Breast epithelium (tissue), 4 donors: ENCODE measurements at places on chromosomes 3 and 15.

- no peak for DNase-seq
Observed at GRCh38 chr15:64623347-64623996, 151.9 kb downstream of the RBPMS2 start.

- no peak for DNase-seq
Observed at GRCh38 chr3:50154476-50154839, 666 bp upstream of the SEMA3F start.

DNA sequence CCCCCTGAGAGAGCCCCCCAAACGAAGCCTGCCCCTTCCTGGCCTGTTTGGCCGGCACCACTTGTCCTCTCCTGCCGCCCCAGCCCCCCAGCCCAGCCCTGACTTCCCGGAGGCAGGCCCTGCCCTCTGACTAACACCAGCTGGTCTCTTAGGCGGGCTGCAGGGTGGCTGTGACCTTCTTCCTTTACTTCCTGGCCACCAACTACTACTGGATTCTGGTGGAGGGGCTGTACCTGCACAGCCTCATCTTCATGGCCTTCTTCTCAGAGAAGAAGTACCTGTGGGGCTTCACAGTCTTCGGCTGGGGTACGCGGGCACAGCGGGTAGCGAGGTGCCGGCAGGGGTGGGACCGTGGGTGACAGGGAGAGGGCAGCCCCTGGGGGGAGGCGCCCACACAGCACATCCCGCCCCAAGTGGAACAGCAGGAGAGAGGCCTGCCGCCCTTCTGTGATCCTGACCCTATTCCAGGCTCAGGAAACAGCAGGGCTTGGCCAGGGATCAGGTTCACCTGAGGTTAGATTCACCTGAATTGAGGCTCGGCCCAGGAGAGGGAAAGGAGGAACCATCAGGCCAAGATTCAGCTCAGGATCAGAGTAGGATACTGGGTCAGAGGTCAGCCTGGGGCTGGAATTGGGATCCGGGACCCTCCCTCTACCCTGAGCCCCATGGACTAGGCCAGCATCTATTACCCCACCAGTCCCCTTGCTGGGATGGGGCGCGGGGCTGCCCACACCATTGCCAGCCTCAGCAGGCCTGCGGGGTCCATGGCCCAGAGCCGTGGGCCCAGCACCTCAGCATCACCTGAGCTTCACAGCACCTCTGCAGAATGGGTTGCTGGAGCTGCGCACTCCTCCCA, 21.9 kb downstream of the PTH1R start:
- no peak for DNase-seq

GRCh38 chr15:67135494-67135893, 70.1 kb downstream of the SMAD3 start:
- no peak for DNase-seq

DNA sequence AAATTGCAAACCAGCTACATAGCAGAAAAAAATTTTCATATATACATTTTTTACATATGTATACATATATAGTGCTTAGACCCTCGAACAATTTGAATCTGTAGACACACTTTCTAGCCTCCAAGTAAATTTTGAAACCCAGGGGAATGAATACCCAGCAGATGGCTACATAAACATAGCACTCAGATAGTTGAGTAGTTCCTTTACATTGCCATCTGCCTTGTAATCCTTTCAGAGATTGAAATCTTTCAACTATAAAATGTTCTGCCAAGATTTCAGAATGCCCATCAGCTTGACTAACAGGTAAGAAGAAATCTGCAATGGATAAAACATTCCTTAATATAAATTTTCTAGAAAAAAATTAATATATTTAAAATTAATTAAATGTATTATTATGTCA, 1333.5 kb upstream of the CADM2 start:
- no peak for DNase-seq

DNA sequence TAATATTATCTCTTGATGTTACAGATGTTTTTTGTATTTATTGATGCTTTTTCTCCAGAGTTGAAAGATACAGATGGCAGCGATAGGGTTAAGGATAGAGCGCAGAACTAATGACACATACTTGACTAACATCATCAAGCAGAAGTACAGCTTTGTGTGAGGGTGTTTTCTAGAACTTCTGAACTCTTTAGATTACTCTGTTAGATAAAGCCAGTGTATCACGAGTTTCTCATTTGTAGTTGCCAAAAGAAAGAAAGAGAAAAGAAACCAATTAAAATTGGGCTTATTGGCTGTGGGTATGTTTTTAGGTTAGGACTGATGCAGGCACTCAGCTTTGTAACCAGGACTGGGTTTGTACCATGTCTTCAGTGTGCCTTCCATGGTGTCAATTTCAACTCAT, 6.6 kb upstream of the GPR171 start:
- no peak for DNase-seq

- DNase-seq: no peak
Observed at GRCh38 chr3:190560013-190560895, 46.4 kb downstream of the IL1RAP start.

DNA sequence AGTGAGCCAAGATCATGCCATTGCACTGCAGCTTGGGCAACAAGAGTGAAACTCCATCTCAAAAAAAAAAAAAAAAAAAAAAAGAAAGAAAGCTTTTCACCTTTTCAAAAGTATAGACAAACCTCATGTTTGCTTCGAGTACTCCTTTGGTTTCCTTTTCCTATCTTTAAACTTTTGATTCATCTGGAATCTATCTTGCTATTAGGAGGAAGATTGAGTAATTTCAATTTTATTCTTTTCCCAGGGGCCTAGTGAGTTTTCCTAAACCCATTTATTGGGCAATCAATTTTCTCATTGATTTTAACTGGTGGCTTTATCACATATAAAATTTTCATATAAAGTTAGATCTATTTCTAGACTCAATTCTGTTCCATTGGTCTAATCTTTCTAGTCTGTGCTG, 190.5 kb upstream of the VEPH1 start:
- DNase-seq: no peak
